ENCODE measurements at places on chromosomes 16 and 17.

GRCh38 chr16:74666425-74667254, at the start of gene RFWD3:
RFWD3 (minus strand) TSS chr16:74666877; CDS start chr16:74661449, 5,428 bp downstream.
- peak; percentile 100 for DNase-seq

DNA sequence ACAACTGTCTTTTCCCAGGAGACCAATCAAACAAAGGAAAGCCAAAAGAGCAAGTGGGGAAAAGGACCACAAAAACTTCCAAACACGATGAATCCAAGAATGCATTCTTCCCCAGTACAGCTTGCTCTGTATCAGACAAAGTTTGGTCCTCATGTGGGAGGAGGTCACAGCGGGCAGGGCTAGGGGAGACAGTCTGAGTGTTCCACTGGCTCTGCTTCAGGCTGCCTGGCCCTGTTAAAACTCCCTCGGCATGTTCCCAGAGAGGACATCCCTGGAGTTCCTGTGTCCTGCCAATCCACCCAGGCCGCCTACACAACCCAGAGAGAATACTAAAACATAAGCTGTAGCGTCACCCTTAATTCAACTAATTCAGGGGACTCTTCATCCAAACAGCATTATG, 415.1 kb upstream of the DYNLRB2 start:
- no peak for DNase-seq

- no peak for DNase-seq
Observed at GRCh38 chr17:8593276-8593675, 37.2 kb downstream of the MYH10 start.

DNA sequence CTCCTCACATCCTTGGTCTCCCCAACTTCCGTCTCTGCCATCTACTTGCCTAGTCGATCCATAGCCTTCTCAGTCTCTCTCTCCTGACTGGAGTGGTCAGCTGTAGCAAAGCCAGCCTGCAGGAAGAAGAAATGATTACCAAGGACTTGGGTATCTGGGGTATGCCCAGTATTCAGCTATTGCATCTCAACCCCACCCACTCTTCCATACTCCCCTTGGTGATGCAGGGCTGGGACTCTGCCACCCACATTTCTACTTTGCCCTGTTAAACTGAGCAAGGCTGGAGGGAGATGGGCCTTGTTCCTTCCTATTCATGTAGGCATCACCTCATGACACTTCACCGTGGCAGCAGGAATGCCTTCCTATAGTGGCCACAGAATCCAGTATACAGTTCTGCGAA, 2.3 kb downstream of the COPRS start:
- DNase-seq, result no peak

DNA sequence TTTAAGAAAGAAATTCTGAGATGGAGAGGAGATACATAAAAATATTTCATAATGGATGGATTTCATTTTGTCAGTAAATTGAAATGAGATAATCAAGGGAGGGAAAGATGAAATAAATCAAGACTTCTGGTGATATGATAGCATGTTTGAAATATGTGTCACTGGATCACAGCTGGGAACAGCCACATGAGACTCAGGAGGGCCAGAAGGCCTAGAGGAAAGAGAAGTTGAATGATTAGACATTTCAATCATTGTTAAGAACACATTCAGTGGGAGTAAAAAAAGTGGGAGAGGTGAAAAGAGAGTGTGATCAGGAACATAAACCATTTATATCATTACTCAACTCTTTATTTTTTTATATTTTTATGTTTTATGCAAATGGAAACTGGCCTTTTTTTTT, 933.4 kb downstream of the KCNJ2 start:
- DNase-seq, result no peak

DNA sequence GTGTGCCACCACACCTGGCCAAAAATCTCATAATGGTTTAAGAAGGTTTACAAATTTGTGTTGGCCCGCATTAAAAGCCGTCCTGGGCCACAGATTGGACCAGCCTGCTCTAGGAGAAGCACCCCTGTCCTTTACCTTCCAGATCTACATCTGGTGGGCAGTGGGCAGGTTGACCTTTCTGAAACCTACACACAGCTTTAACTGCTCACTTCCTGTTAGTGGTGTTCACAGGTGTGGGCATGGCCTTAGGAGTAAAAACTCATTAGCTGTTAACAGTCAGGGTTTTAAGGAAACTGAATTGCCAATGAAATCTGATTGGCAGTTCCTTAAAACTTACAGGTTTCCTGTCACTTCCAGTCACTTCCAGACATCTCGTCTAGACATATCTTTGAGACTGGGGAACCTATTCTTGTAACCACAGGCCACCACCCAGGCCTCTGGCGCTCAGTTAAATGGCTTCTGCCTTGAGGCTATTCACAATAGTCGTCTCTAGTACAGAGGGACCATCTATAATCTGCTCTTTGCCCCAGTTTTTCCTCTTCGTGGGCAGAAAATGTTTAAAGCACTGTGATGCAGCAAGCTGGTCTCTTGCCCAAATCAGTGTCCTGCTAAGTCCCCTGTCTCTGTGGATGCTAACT, 29.3 kb downstream of the GNGT2 start:
- DNase-seq, result no peak

DNA sequence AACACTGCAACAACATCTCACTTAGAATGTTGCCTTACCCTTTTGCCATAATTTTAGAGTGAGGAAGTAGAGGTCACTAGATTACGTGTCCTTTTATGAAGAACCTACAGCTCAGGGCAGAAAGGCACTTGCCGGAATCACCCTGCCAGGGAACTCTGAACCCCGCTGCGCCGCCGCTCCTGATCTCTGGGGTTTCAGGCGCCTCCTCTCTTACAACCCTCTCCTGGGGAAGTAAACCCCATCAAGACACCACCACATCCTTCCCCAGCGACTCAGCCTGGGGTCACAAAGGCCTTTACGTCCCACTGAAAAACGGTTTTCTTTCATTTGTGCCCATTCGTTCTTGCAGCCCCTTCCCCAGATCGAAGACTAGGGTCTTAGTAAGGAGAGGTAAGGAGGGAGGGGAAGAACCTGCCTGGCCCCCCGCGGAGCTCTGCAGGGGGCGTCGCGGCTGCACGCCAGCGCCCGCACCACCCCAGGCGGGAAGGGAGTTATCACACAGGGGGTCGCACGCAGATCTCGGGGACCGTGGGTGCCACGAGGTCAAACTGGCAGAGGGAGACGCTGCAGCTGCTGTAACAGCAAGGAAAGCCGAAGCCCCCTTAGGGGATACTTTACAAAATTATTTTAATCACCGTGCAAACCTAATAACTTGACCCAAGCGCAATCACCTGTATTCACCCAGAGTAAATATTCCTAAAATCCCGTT, 1.0 kb upstream of the HLF start:
- DNase-seq, result no peak

- no peak for DNase-seq
Observed at GRCh38 chr17:65933290-65933689, 258.6 kb downstream of the CEP112 start.

DNA sequence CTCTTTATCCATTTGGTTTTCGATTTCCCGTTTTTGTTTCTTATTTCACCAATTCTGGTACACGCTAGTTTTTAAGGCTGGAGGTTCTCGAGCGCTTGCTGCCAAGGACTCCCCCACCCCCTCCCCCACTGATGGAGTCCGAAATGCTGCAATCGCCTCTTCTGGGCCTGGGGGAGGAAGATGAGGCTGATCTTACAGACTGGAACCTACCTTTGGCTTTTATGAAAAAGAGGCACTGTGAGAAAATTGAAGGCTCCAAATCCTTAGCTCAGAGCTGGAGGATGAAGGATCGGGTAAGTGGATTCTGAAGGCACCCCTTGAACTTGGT, 825 bp downstream of the RPTOR start:
- no peak for DNase-seq

GRCh38 chr17:59558039-59558438, 7.4 kb upstream of the DHX40 start:
- no peak for DNase-seq

DNA sequence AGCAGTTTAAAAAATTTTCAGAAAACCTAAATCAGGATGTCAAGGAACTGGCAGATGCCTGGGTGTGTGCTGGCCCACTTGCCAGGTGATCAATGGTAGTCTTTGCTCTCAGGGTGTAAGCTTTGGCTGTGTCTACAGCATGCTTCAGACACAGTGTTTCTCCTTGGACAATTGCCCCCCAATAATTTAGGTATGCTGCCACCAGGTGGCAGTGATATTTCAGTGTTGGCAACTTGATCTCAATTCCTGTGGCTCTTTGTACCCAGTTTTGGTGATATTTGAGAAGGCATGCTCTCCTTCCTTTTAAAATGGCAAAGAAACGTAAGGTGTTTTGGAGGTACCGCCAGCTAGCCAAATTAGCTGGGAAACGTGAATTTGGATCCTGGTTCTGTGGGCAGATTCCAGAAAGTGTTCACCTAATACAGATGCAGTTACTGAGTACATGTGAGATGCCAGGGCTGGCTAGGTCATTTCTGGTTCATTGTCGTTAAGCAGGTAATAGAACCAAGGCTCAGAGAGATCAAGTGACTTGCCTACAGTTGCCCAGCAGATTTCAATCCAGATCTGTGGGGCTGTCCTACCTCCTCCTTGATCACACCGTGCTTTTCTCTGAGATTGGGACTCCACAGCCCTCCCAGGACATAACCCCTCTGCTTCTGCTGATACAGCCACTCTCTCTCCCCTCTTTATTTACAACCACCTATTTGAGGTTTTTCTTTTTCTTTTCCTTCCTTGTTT, 155.6 kb upstream of the PLCG2 start:
- DNase-seq, result peak; percentile 66

DNA sequence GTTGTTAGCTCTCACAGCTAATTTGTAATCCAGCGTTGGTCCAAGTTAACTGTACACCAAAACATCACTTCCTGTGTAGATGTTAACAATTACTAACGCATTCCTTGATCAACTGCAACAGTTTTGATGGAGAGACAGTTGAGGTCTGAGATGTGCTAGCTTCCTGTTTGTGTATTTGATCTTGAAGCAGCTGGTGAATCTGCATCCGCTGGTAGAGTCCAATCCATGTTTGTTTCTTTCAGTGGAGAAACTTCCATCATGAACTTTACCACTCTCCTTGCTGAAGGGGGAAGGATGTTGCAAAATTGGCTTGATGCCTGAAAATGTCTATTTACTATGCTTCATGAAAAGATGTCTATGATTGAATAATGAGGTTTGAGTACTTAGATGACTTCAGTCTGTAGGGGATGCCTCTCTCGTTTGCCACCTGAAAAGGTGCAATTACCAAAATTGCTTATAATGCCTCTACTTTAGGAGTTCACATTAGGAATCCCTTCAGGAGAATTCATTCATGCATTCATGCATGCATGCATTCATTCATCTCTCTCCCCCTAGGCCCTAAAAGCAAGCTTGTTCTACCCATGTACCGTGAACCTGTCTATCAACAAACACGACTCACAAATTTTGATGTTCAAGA, 39.6 kb upstream of the ZKSCAN2 start:
- DNase-seq, result no peak

GRCh38 chr16:5551909-5552308, 454.3 kb upstream of the EEF2KMT start:
- DNase-seq, result no peak

- no peak for DNase-seq
Observed at GRCh38 chr17:81523402-81524038, 4.7 kb upstream of the FSCN2 start.

- DNase-seq, result no peak
Observed at GRCh38 chr16:77059446-77059845, 131.5 kb upstream of the MON1B start.

DNA sequence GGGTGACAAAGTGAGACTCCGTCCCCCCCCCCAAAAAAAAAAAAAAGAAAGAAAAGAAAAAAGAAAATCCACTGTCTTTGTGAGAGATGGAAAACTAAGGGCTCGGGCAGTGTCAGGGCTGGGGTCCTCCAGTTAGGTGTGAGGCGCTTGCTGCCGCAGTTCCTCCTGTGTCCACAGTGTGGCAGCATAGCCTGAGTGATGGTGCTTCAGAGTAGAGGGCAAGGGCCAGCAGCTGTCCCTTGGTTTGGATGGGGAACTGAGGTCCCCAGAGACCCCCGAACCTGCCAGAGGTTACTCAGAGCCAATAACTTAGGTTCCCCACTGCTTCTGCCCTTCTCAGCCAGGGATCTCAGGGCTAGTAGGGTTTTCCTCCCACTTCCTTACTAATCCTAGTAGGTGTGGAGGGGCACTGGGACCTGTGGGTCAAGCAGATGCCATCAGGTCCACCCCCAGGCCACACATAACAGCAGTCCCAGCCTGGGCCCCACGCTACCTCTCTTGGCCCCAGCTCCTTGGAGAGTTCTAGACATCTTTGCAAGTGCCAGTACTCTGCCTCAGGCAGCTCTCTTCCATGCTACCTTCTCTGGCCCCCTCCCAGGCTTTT, 7.9 kb upstream of the LLGL1 start:
- DNase-seq, result peak; percentile 90

DNA sequence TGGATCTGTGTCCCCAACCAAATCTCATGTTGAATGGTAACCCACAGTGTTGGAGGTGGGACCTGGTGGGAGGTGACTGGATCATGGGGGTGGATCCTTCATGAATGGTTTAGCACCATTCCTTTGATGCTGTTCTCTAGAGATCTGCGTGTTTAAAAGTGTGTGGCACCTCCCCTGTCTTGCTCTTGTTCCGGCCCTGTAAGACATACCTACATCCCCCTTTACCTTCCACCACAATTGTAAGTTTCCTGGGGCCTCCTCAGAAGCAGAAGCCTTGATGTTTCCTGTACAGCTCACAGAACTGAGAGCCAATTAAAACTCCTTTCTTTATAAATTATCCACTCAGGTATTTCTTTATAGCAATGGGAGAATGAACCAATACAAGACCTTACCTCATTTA, 257.7 kb downstream of the XYLT1 start:
- no peak for DNase-seq

GRCh38 chr17:40451420-40451819, 8.2 kb downstream of the IGFBP4 start:
- no peak for DNase-seq

GRCh38 chr16:14392960-14393359, 237.1 kb downstream of the PARN start:
- no peak for DNase-seq

- DNase-seq, result no peak
Observed at GRCh38 chr17:1272701-1273100, 2.5 kb downstream of the BHLHA9 start.

Measured in GM10248 (cell line).